ENCODE measurements at places on chromosomes 4 and X. TPM values are rescaled to one million over a fixed set of nuclear protein-coding genes. Genes with fewer than 3 reads are reported as not detected.

Gene TCEAL2
- total RNA-seq = 10.3 TPM

Gene ADH1A
- 0.99 TPM for total RNA-seq

Gene AKAP4
- not detected for total RNA-seq

Gene RIPPLY1
- total RNA-seq = not detected
